Naive thymus-derived CD4-positive, alpha-beta T cell (primary cell): ENCODE measurements at places on chromosomes 5 and 9. TPM values are rescaled to one million over a fixed set of nuclear protein-coding genes. Genes with fewer than 3 reads are reported as not detected.

Gene PCDHGB1
- total RNA-seq: not detected

Gene PRSS3
- total RNA-seq: not detected

Gene PKN3
- total RNA-seq: 1.5 TPM

- no peak overlapping the region for H3K4me3 ChIP-seq
- DNase-seq: no peak
- no peaks in the 10 kb centered on the region for H3K36me3 ChIP-seq
These were observed 339.0 kb upstream of the KIF2A start for GRCh38 chr5:61966997-61967396.

GRCh38 chr5:73883646-73884045 lies 257.6 kb downstream of the ARHGEF28 start:
- H3K4me3 ChIP-seq: no peak overlapping the region
- DNase-seq: no peak
- no peaks in the 10 kb centered on the region for H3K36me3 ChIP-seq
- H3K27me3 ChIP-seq: no peaks in the 10 kb centered on the region
- no peaks in the 10 kb centered on the region for H3K4me1 ChIP-seq

DNA sequence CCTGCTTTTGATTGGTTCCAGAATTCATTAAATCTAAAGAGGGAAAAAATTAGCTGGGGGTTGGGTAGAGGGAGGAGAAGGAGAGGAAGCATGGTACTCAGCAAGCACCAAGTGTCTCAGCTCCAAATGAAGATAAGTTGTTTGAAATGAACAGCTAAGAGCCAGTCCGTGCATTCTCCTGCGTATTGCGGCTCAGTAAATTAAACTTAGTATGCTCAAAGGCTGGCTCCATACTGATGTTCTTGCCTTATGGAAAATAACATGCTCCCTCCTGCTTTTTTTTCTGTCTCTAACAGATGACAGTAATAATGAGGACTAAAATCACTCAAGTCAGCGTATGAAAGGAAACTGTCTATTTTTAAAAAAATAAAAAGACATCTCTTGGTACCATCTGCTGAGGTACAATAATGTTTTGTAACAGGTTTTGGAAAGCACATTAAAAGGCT lies 161.0 kb downstream of the SPATA31D1 start:
- H3K27ac ChIP-seq: no peak overlapping the region
- H3K4me1 ChIP-seq: no peaks in the 10 kb centered on the region
- H3K27me3 ChIP-seq: no peaks in the 10 kb centered on the region
- no peak overlapping the region for H3K4me3 ChIP-seq

DNA sequence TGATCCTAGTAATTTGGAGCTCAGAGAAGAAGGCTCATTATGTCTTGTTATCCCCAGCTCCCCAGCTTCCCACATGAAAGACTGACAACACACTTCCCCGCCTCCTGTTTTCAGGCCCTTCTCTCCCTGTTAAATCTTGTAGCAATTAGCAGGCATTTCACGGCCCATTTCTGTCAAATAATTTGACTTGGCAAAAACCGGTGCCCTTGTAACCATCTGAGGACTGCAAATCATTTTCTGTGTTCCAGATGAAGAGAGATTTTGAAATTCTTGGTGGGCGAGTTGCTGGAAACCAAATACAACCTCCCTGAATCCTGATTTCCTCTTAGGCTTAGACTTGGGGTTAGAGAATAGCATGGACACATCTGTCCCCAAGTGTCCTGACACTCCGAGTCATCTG lies 109.7 kb downstream of the MSX2 start:
- no peaks in the 10 kb centered on the region for H3K36me3 ChIP-seq
- H3K27ac ChIP-seq: no peak overlapping the region
- H3K4me1 ChIP-seq: no peaks in the 10 kb centered on the region
- H3K4me3 ChIP-seq: no peak overlapping the region
- DNase-seq: no peak

DNA sequence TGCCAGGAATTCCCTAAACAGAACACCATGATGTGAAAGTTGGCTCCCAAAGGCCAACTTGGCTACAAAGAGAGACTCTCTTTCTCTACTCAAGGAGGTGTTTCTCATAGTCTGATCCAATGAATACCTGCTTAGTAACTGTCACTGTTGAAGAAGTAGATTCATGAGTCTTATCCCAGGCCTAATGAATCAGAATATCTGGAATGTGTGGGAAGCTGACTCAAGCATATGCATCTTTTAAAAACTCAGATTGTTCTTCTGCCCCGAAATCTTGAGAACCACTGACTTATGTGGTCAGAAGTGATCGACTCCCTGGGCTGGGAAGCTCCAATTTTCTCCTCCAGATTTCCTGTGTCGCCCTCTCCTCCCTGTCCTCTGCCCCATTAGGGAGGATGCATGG lies 345.6 kb downstream of the PLK2 start:
- no peaks in the 10 kb centered on the region for H3K36me3 ChIP-seq
- no peak overlapping the region for H3K4me3 ChIP-seq
- H3K27ac ChIP-seq: no peak overlapping the region
- H3K27me3 ChIP-seq: no peaks in the 10 kb centered on the region
- H3K4me1 ChIP-seq: no peaks in the 10 kb centered on the region

DNA sequence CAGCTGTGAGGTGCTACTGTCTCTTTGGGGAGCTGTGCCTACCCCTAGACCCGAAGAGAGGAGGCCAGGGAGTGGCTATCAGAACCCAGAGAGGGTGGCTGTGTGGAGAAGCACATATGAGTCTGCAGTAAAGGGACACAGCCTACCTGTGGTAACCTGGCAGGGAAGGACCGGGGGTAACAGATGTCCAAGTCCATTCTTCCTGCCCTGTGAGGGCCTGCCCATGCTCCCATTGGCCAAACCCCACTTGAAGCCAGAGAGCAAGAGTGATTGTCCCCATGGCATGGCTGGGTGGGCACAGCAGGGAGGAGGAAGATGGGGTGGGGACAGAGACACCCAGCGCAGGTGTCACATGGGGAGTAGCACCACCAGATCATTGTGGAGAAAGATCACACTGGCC lies 39.3 kb downstream of the BOD1 start:
- H3K36me3 ChIP-seq: no peaks in the 10 kb centered on the region
- no peak overlapping the region for H3K4me3 ChIP-seq
- H3K4me1 ChIP-seq: no peaks in the 10 kb centered on the region

GRCh38 chr5:87686975-87687374 lies 274.2 kb upstream of the CCNH start:
- H3K27ac ChIP-seq: no peak overlapping the region
- H3K36me3 ChIP-seq: no peaks in the 10 kb centered on the region
- no peak overlapping the region for H3K4me3 ChIP-seq
- no peaks in the 10 kb centered on the region for H3K27me3 ChIP-seq
